ENCODE measurements at places on chromosomes 11 and 22. TPM values are rescaled to one million over a fixed set of nuclear protein-coding genes. Genes with fewer than 3 reads are reported as not detected.

DNA sequence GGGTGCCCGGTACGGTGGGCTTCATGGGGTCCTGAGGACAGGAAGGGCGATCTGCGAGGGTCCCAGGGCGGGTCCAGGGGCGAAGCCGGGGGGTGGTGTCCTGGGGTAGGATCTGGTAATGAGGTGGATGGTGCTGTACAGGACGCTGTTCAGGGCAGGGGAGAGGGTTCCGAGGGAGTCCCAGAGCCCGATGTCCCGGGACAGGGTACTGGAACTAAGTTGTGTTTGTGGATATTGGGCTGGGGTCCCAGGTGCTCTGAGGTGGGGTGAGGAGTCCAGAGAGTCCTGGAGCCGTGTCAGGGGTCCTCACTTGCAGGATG, 426 bp downstream of the LZTR1 start:
- no peak for DNase-seq

DNA sequence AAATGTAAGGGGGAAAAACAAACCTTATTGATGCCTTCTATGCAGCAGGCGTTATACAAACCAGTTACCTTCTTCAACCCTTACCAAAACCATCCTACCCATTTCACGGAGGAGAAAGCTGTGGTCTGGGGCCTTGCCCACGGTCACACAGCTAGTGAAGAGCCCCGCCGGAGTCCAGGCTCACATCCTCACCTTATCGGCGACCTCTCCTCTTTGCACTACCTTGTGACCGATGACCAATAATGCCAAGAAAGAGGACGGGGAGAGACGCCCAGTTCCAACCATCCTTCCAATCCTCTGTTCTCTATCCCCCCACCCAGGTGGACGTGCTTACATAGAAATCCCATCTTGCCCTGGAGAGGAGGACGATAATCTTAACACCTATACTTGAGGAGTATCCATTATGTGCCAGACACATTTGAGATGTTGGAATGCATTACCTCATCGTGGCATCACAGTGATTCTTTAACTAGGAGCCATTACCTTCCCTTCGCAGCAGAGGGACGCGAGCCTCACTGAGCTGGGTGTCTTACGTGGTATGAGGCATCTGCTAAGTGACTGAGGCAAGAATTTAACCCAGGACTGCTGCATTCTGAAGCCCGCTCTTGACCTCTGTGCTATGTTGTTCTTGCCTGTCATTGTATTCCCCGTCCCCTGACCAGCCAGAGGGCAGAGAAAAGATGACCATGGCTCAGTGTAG, 253.7 kb upstream of the B3GAT1 start:
- no peak for DNase-seq

GRCh38 chr22:44142421-44143104, 38.2 kb upstream of the PARVG start:
- no peak for DNase-seq

- DNase-seq = no peak
Measured at GRCh38 chr11:92558323-92558722, 333.7 kb downstream of the FAT3 start.

GRCh38 chr11:102623128-102623527, 2.0 kb downstream of the MMP20 start:
- DNase-seq = no peak

DNA sequence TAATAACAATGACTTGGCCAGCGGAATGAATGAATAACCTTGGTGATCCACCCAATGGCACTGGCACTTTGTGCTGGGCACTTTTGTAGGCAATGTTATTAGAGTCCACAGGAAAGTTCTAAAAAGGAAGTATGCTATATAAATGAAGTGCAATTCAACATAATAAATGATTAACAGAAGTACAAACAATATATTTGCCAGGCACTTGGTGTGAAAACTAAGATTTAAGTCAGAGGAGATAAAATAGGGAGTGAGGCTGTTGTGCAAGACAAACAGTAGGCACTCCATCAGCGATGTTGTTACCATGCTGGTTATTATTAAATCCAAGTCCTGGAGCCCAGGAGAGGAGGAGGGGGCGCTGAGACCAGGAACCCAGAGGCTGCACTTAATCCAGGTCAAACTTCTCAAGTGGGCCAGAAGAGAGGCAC, 173.8 kb downstream of the LARGE1 start:
- DNase-seq = no peak

The ZBTB16 gene
- 186 TPM for total RNA-seq

The PKNOX2 gene
- total RNA-seq = 4.8 TPM

The TMEM121B gene
- 0.20 TPM for total RNA-seq
